ENCODE measurements at places on chromosomes 6 and 20. TPM values are rescaled to one million over a fixed set of nuclear protein-coding genes. Genes with fewer than 3 reads are reported as not detected.

- no peaks in the 10 kb centered on the region for H3K36me3 ChIP-seq
- peak overlapping the region; percentile 28 for H3K27ac ChIP-seq
- DNase-seq: peak; percentile 92
- no peaks in the 10 kb centered on the region for H3K27me3 ChIP-seq
- H3K4me1 ChIP-seq: peaks cover 31% of the 10 kb centered on the region
Observed at GRCh38 chr20:37542281-37542680, 14.6 kb upstream of the BLCAP start.

- no peak overlapping the region for H3K4me3 ChIP-seq
- DNase-seq: no peak
- no peak overlapping the region for H3K27ac ChIP-seq
- peaks cover 24% of the 10 kb centered on the region for H3K27me3 ChIP-seq
- 0 out of 2 replicates have a peak, but pooled peaks cover 11% of the 10 kb centered on the region for H3K4me1 ChIP-seq
Observed at GRCh38 chr6:123801067-123801466, 2.6 kb upstream of the NKAIN2 start.

GRCh38 chr6:11851387-11851786 is 72.8 kb upstream of the ADTRP start:
- H3K36me3 ChIP-seq: 0 out of 2 replicates have a peak, but pooled peaks cover 3% of the 10 kb centered on the region
- peak; percentile 93 for DNase-seq
- H3K4me3 ChIP-seq: no peak overlapping the region
- peaks cover 35% of the 10 kb centered on the region for H3K4me1 ChIP-seq
- no peaks in the 10 kb centered on the region for H3K27me3 ChIP-seq
- peak overlapping the region; percentile 20 for H3K27ac ChIP-seq

DNA sequence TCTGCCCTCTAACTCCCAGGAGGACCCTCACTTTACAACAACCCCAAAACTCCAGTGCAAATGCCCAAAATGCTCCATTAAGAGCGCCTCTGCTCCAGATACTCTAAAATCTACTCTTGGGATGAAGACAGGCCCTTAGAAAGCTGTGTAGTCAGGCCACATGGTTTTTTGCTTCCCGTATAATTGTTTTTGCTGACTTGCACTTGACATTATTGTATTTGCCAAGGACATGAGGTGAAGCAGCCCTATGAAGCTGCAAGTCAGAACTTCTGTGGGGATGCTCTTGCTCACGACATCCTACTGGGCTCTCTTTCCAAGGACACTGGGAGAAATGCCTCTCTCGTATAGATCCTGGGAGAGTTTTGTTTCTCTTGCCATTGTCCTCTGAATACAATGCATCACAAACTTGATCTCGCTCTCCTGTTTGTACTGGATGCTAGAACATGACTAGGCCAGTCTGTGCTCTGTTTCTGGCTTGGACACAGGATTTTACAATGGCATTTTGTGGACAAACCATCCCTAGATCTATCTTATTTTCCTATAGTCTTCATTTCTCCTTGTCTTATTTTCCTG is 177.2 kb upstream of the DTNBP1 start:
- H3K36me3 ChIP-seq: no peaks in the 10 kb centered on the region
- peaks cover 76% of the 10 kb centered on the region for H3K27me3 ChIP-seq
- no peaks in the 10 kb centered on the region for H3K4me1 ChIP-seq
- DNase-seq: no peak
- no peak overlapping the region for H3K4me3 ChIP-seq

GRCh38 chr20:40457404-40457803 is 231.6 kb downstream of the MAFB start:
- no peak overlapping the region for H3K4me3 ChIP-seq
- DNase-seq: no peak
- H3K4me1 ChIP-seq: no peaks in the 10 kb centered on the region
- no peaks in the 10 kb centered on the region for H3K27me3 ChIP-seq
- no peak overlapping the region for H3K27ac ChIP-seq

- H3K36me3 ChIP-seq: no peaks in the 10 kb centered on the region
- H3K4me1 ChIP-seq: no peaks in the 10 kb centered on the region
- no peak overlapping the region for H3K27ac ChIP-seq
- DNase-seq: no peak
- no peak overlapping the region for H3K4me3 ChIP-seq
Observed at GRCh38 chr6:5763407-5763806, 243.3 kb downstream of the NRN1 start.

- DNase-seq: no peak
- H3K27ac ChIP-seq: peak overlapping the region; percentile 52
- H3K27me3 ChIP-seq: no peaks in the 10 kb centered on the region
- H3K4me1 ChIP-seq: peaks cover 100% of the 10 kb centered on the region
- H3K36me3 ChIP-seq: peaks cover 66% of the 10 kb centered on the region
- H3K4me3 ChIP-seq: no peak overlapping the region
Observed at GRCh38 chr20:57683287-57683686, 26.5 kb downstream of the PMEPA1 start.

DNA sequence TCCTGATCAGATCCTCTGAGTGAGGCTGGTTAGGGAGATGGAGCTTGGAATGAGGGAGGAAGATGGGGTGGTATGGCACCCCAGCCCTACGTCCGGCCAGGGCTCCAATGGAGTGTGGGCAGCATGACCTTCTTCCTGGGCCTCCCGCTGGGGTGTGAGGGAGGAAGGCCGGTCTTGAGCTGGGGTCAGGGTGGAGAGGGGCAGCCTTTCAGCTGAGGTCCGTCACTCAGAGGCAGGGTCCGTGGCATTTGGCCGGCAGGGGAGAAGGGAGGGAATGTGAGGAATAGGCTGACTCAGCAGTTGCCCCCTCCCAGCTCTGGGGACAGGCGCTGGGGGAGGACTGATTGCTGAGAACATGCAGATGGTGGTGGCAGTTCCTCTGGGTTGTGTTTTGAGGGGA is 25.5 kb upstream of the VEGFA start:
- no peaks in the 10 kb centered on the region for H3K36me3 ChIP-seq
- H3K4me3 ChIP-seq: no peak overlapping the region
- no peaks in the 10 kb centered on the region for H3K27me3 ChIP-seq
- H3K27ac ChIP-seq: no peak overlapping the region
- DNase-seq: no peak

- H3K27ac ChIP-seq: no peak overlapping the region
- DNase-seq: no peak
- H3K4me3 ChIP-seq: no peak overlapping the region
- no peaks in the 10 kb centered on the region for H3K36me3 ChIP-seq
Observed at GRCh38 chr6:124793398-124793797, 168.8 kb upstream of the RNF217 start.

DNA sequence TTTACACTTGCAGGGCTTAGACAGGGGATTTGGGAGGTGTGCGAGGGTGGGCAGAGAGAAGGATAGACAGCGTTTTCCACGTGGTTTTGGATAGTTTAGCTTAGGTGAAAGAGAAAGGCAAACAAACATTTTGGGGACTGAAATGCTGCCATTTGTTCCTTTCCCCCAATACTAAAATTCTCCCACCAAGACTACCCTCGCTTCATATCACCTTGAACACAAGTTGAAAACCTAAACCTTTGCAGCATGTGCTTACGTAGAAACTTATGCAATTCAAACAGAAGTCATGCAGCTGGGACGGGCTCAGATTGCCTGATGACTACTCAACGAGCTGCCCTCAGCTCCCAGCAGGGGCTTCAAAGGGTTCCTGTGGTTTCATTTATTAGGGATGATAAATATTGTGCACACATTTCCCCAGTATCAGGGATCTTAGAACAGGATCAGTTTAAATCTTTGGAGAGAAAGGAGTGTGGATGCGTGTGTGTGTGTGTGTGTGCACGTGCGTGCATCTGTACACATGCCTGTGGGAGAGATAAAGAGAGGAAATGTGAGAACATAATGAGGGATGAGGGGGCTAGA is 77.3 kb downstream of the SLC22A23 start:
- DNase-seq: no peak
- H3K4me3 ChIP-seq: no peak overlapping the region
- H3K4me1 ChIP-seq: peaks cover 45% of the 10 kb centered on the region
- no peaks in the 10 kb centered on the region for H3K27me3 ChIP-seq
- no peaks in the 10 kb centered on the region for H3K36me3 ChIP-seq

GRCh38 chr6:1832358-1832757 is 222.6 kb downstream of the FOXC1 start:
- no peaks in the 10 kb centered on the region for H3K4me1 ChIP-seq
- no peak overlapping the region for H3K4me3 ChIP-seq

- DNase-seq: no peak
- H3K4me1 ChIP-seq: peaks cover 15% of the 10 kb centered on the region
- H3K27ac ChIP-seq: no peak overlapping the region
- H3K36me3 ChIP-seq: no peaks in the 10 kb centered on the region
- no peaks in the 10 kb centered on the region for H3K27me3 ChIP-seq
- no peak overlapping the region for H3K4me3 ChIP-seq
Observed at GRCh38 chr20:5808901-5809300, 58.7 kb downstream of the SHLD1 start.

GRCh38 chr20:50172347-50173013 is 18.1 kb upstream of the CEBPB start:
- peaks cover 21% of the 10 kb centered on the region for H3K4me1 ChIP-seq
- peak overlapping the region; percentile 62 for H3K27ac ChIP-seq
- no peaks in the 10 kb centered on the region for H3K36me3 ChIP-seq
- peak overlapping the region; percentile 67 for H3K4me3 ChIP-seq

DNA sequence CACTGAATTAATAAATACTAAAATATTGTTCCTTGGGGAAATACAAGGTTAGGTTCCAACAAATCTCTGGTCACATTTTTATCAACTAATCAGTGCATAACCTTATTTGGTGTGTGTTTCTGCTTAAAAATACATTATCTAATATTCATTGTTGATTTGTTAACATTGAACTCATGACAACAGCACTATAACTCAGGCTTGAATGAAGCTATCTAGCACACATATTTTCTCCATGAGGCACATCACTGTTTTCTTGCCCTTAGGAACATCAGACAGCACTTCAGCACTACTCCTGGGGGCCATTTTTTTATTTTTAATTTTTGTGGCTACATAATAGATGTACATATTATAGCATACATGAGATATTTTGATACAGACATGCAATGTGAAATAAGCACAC is 277.2 kb upstream of the NT5E start:
- H3K4me1 ChIP-seq: no peaks in the 10 kb centered on the region
- H3K36me3 ChIP-seq: no peaks in the 10 kb centered on the region
- H3K27me3 ChIP-seq: no peaks in the 10 kb centered on the region
- H3K27ac ChIP-seq: no peak overlapping the region
- no peak overlapping the region for H3K4me3 ChIP-seq

CNKSR3 gene
- 3.4 TPM for total RNA-seq

MRPL18 gene
- total RNA-seq: 41.1 TPM

IPCEF1 gene
- total RNA-seq: 0.57 TPM

LY6G6D gene
- not detected for total RNA-seq

KHDC1L gene
- not detected for total RNA-seq

MAD2L1BP gene
- total RNA-seq: 25.7 TPM

RAB44 gene
- total RNA-seq: not detected

OXT gene
- not detected for total RNA-seq

FAM209A gene
- total RNA-seq: not detected

HLA-DPB1 gene
- total RNA-seq: not detected

Measured in PC-9 (cell line).